ENCODE measurements at places on chromosomes 6 and 20. TPM values are rescaled to one million over a fixed set of nuclear protein-coding genes. Genes with fewer than 3 reads are reported as not detected.

Gene FOXO3
- 52.2 TPM for total RNA-seq

Gene FOXF2
- total RNA-seq: 1.1 TPM

Gene GSTA1
- total RNA-seq: not detected

Gene SLC22A7
- not detected for total RNA-seq

Gene SPTLC3
- 14.8 TPM for total RNA-seq

Gene CYP24A1
- not detected for total RNA-seq

Gene LY6G5C
- 0.72 TPM for total RNA-seq

Gene HEBP2
- 35.1 TPM for total RNA-seq

Gene SLC18B1
- 6.9 TPM for total RNA-seq

Gene JPH2
- 2.2 TPM for total RNA-seq

Gene EPPIN
- not detected for total RNA-seq

Gene TMEM244
- not detected for total RNA-seq

Gene SLC35D3
- not detected for total RNA-seq

Gene PNRC1
- 95.2 TPM for total RNA-seq

Gene REM1
- total RNA-seq: not detected

Gene PEDS1
- 37.6 TPM for total RNA-seq

Gene IL20RA
- 0.29 TPM for total RNA-seq

Gene THEMIS
- total RNA-seq: under 0.01 TPM

Gene ANGPT4
- total RNA-seq: under 0.01 TPM

Gene BTN1A1
- under 0.01 TPM for total RNA-seq

Gene LRRC1
- 8.0 TPM for total RNA-seq

Gene OLIG3
- not detected for total RNA-seq

Gene SAMD3
- total RNA-seq: 3.5 TPM

Gene POLR1C
- 29.5 TPM for total RNA-seq

Gene TMC2
- total RNA-seq: not detected

Gene SLC35F1
- not detected for total RNA-seq

Gene ENPP3
- total RNA-seq: under 0.01 TPM

Gene CAGE1
- under 0.01 TPM for total RNA-seq

Gene OR2B6
- not detected for total RNA-seq
